ENCODE measurements at places on chromosomes 5 and 9.

DNA sequence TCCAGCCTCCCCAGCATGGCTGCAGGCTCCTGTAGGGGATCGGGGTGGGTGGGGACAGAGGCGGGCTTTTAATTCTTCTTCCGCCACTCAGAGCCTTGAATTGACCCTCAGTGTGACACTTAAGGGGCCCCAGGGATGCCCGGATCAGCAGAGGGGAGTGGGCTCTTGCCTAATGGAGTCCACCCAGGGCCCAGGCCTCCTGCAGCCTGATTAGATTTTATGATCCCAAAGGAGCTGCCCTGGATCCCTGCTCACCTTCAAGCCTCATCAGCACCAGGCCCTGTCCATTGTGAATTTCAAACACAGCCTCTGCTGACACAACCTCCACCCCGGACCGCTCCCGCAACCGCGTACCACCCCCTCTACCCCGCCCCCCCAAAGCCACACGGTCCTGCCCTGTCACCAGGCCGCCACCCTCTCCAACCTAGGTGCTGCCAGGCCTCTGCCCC, 214.1 kb upstream of the IER5L start:
- DNase-seq = no peak

- DNase-seq = no peak
Measured at GRCh38 chr9:100397529-100398266, 29.2 kb upstream of the MSANTD3 start.

DNA sequence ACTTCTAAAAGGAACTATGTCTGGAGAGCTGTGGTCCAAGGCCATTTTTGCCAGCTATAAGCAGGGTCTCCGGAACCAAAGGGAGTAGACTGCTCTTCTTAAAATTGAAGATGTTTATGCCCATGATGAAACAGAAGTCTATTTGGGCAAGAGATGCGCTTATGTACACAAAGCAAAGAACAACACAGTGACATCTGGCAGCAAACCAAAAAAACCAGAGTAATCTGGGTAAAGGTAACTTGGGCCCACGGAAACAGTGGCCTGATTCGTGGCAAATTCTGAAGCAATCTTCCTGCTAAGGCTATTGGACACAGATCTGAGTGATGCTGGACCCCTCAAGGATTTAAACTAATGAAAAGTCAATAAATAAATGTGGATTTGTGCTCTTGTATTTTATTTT, 29.7 kb upstream of the GLDC start:
- no peak for DNase-seq

GRCh38 chr9:95003689-95004410, 277.4 kb downstream of the AOPEP start:
- peak; percentile 69 for DNase-seq

GRCh38 chr5:35516271-35516670, 101.4 kb upstream of the SPEF2 start:
- DNase-seq = no peak
